ENCODE measurements at places on chromosomes 2 and 18. TPM values are rescaled to one million over a fixed set of nuclear protein-coding genes. Genes with fewer than 3 reads are reported as not detected.

Gene G6PC2
- not detected for total RNA-seq

- no peak overlapping the region for H3K4me3 ChIP-seq
- H3K36me3 ChIP-seq: no peaks in the 10 kb centered on the region
- H3K27ac ChIP-seq: no peak overlapping the region
- DNase-seq: no peak
These were observed 110.2 kb downstream of the EPHA4 start for GRCh38 chr2:221461901-221462300.

DNA sequence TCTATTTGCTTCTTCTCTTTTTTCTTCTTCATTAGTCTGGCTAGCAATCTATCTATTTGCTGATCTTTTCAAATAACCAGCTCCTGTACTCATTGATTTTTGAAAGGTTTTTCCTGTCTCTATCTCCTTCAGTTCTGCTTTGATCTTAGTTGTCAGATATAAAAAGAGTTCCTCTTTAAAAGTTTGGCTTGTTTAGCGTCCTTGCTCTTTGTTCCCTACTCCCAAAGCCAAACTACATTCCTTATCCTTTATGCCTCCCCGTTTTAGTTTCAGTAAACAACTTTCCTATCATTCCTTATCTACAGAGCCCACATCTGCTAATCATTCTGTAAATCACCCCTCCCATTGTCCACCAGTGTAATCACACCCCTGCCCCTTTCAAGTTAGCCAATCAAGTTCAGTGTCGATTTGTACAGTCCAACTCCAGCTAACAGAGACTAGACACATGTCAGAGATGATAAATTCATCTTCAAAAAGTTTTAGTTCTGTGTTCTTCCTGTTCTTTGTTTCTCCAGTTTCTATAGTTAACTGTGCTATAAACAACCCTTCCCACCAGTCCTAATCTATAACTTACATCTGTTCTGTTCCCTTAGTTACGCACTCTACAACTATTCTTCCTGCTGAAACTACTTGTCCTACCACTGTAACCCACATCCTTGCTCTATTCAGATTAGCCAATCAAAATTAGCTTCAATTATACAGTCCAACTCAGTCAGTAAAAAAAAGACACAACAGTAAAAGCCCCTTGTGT, 44.4 kb downstream of the TFPI start:
- no peak overlapping the region for H3K4me3 ChIP-seq
- DNase-seq: no peak
- peaks cover 31% of the 10 kb centered on the region for H3K36me3 ChIP-seq
- H3K27me3 ChIP-seq: no peaks in the 10 kb centered on the region

DNA sequence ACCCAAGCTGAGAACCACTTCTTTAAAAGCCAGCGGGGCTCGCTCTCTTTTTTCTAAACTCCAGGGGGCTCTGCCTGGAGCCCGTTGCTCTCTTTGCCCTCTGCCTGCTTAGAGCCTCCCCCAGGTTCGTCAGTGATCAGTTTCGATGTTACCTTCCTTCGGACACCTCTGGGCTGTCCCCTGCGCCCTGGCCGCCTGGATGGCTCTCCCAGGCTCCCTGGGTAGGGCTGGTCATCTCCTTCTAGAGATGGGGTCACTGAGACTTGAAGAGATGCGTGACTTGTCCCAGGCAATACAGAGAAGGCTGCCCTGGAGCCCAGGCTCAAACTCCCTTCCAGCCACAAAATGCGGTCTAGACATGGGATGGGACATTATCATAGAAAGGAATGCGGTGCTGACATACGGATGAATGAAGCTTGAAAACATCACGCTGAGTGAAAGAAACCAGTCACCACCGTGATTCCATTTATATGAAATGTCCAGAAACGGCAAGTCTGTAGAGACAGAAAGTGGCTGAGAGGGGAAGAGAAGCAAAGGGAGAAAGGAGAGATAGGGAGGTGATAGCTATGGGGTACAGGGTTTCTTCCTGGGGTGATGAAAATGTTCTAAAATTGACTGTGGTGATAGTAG, 14.6 kb downstream of the KCNF1 start:
- no peaks in the 10 kb centered on the region for H3K36me3 ChIP-seq
- DNase-seq: peak; percentile 30
- H3K4me1 ChIP-seq: no peaks in the 10 kb centered on the region
- H3K27me3 ChIP-seq: peaks cover 26% of the 10 kb centered on the region
- H3K27ac ChIP-seq: no peak overlapping the region

- H3K36me3 ChIP-seq: no peaks in the 10 kb centered on the region
- H3K4me1 ChIP-seq: peaks cover 2% of the 10 kb centered on the region
- H3K4me3 ChIP-seq: no peak overlapping the region
- no peak for DNase-seq
- peaks cover 42% of the 10 kb centered on the region for H3K27me3 ChIP-seq
- no peak overlapping the region for H3K27ac ChIP-seq
These were observed 14.5 kb upstream of the DSC3 start for GRCh38 chr18:31057051-31057450.

- DNase-seq: no peak
- no peak overlapping the region for H3K27ac ChIP-seq
- no peaks in the 10 kb centered on the region for H3K27me3 ChIP-seq
- H3K36me3 ChIP-seq: peaks cover 11% of the 10 kb centered on the region
These were observed 24.3 kb downstream of the GALNT1 start for GRCh38 chr18:35605686-35606417.

GRCh38 chr2:158025255-158025996, 76.2 kb upstream of the UPP2 start:
- no peaks in the 10 kb centered on the region for H3K27me3 ChIP-seq
- no peak for DNase-seq
- no peak overlapping the region for H3K4me3 ChIP-seq
- H3K36me3 ChIP-seq: no peaks in the 10 kb centered on the region
